ENCODE measurements at places on chromosomes 1 and 21.
A peak's percentile ranks its signal among the peaks of the same experiment; 100 is the strongest.

DNA sequence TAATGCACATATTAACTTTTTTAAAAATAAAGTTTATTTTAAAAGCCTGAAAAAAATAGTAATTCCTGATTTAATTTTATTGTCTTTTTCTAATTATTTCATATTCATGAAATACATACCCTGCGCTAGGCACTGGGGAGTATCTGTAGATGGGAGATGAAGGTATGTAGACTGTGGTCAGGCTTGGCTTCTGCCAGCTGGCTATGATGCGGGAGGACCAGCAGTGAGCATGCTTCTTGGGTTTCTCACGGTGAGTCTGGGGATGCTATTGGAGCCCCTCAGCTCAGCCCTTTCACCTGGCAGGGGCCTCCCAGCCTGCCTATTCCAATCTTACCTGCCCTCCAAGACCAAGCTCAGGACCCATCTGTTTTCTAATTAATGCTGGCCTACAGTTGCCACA, 138.4 kb downstream of the NOS1AP start:
- no peak for DNase-seq

- DNase-seq, result no peak
Observed at GRCh38 chr1:209587789-209588188, 4.3 kb downstream of the CAMK1G start.

- DNase-seq, result no peak
Observed at GRCh38 chr1:233744779-233745513, 131.0 kb downstream of the KCNK1 start.

DNA sequence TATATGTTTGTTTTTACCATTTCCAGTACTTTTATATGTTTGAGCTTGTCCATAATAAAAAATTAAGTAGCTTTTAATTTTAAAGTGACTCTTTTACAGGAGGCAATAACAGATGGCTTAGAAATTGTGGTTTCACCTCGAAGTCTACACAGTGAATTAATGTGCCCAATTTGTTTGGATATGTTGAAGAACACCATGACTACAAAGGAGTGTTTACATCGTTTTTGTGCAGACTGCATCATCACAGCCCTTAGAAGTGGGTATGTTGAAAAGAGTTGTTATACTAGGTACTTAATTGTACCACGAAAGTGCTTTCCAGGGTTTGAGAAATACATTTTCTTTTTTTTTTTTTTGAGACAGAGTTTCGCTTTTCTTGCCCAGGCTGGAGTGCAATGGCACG, 46.1 kb downstream of the RNF2 start:
- no peak for DNase-seq

DNA sequence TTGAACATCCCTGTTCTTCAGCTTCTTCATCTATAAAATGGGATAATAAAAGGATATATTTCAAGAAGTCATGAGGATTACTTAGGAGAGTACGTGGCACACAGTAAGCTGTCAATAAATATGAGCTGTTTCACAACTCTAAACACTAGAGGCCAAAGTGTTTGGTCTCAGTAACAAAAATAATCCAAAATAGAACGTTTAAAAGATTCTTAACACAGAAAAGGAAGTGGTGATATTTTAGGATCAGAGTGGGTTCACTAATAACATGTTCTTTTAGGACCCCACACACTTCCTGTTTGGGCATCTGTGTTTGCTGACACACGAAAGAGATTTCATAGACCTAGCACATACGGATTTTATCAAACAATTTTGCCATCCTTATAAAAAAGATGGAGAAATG, 32.9 kb downstream of the TNFSF18 start:
- DNase-seq, result no peak

- no peak for DNase-seq
Observed at GRCh38 chr21:44727321-44727720, 15.9 kb upstream of the TSPEAR start.

DNA sequence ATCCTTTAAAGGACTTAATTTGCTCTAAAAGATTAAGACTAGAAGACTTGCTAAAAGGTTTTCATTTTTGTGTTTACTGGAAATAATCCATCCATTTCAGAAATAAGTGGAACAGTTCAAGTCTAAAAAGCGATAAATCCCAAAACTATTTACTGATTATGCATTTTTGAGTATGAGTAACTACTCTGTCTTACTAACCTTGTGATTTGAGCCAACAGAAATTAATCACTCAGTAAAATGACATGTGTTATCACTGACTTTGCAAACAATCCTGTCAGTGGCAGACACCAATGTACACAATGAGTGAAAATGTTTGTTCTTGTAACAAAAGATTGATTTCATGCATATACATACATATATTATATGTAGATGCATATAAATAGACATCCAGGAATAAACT, 218.0 kb downstream of the DENND1B start:
- DNase-seq, result peak; percentile 43

DNA sequence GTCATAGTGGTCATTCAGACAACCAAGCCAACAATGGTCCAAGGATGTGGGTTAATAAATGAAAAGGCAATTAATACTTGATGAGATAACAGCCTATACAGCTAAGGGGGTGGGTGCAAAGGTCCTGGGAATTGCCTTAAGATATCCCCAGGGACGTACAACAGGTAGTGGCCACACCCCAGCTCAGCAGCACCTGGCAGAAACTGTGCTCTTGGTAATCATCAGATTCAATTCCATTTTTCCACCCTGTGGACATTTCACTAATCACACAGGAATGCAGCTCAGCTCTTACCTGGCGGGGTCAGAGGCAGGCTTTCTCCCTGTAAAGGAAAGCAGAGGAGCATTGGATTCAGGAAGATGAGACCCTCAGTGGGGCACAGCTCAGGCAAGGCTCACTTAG, 32.9 kb downstream of the FCRL5 start:
- DNase-seq, result no peak

GRCh38 chr1:28314547-28314941, 14.3 kb upstream of the MED18 start:
- DNase-seq, result no peak
